ENCODE measurements at places on chromosomes 5 and 9.

DNA sequence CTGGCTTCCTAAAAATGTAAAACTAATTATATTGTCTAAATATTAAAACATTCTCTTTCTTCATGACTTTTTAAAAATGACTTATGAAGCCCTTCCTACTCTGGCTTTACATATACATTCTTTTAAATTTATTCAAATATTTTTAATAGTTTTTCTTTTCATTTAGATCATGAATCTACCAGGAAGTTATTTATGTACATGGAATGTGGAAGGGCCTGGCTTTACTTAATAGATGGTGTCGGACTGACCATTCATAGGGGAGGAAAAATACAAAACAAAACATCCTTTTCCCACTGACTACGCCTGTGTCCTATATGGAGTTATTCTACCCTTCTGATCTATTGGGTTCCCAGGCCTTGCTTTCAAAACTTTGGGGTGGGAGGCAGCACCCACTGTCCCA lies 129.8 kb downstream of the MACROH2A1 start:
- no peak for DNase-seq

- DNase-seq, result no peak
Measured at GRCh38 chr5:149188383-149188782, 47.1 kb downstream of the ABLIM3 start.

GRCh38 chr9:131630205-131630831 lies 85.0 kb downstream of the PRRT1B start:
- no peak for DNase-seq

DNA sequence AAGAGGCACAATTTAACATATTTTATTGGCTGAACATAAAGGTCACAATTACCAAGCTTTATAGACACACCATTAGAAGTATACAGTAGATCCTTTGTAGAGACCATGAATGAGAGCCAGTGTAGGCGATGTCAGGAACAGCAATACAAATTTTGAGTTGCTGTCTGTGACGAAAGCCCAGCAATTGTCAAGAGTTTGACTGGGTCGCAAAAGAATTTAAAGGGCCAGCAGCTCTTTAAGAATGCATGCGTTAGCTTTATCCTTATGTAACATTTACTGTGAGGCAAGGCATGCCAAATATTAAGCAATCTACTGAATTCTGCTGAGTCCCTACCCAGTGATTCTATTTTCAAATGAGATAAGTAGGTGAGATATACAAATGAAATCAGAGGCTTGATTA lies 236.9 kb downstream of the ARRDC3 start:
- DNase-seq, result no peak

DNA sequence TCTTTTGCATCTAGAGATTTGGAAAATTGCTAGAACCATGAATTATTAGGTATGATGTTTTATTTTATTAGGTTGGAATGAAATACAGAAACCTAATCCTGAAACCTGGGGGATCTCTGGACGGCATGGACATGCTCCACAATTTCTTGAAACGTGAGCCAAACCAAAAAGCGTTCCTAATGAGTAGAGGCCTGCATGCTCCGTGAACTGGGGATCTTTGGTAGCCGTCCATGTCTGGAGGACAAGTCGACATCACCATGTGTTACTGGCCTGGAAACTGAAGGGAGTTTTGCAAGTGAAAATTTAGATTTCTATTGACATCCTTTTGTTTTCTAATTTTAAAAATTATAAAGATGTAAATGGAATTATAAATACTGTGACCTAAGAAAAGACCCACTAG lies 100.7 kb downstream of the NLN start:
- no peak for DNase-seq

DNA sequence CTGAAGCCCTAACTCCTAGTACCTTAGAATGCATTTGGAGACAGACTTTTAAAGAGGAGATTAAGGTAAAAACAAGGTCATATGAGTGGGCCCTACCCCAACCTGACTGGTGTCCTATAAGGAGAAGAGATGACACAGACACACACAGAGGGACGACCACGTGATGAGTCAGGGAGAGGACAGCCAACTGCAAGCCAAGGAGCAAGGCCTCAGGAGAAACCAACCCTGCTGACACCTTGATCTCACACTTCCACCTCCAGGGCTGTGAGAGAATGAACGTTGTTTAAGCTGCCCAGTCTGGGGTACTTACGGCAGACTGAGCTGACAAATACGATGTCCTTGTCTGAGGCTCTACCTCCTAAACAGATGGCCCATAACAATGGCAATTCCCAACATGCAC lies 93.6 kb downstream of the ROR2 start:
- DNase-seq, result no peak

DNA sequence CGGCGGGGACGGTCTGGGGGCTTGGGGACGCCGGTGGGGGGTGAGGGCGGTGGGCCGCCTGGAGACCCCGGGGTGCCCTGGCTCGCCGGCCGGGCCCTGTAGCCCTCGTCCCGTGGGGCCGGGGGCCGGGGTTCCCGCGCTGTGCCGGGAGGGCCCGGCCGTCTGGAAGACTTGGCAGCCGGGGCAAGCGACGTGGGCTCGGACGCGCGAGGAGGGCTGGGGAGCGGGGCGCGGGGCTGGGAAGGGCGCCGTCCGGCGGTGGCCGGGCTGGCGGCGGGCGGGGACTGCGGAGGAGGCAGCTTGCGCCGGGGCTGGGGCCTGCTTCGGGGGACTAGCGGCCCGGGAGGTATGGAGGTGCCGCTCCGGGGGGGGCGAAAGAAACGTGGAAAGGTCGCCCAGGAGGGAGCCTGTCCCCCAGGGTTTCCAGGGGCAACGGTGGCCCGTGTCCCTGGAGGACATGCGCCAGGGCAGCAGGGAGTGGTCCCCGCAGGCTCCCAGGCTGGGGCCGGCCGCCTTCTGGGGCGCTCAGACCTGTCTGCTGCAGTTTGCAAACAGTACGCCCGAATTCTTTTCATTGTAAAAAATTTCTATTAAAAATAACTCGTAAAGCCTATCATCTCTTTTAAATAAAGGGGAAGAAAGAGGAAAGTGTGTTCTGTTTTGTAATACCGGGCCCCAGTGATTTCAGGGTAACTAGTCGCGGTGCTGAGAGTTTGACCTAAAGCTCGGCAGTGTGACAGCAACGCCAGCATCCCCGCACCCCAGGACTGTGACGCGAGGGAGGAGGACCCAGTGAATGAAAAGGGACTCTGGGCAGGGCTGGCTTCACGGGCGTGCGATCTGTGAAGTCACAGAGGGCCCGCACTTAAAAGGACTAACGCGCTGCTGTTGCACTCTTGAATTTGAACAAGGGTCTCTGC lies 752 bp upstream of the ANKH start:
- DNase-seq, result peak; percentile 58

DNA sequence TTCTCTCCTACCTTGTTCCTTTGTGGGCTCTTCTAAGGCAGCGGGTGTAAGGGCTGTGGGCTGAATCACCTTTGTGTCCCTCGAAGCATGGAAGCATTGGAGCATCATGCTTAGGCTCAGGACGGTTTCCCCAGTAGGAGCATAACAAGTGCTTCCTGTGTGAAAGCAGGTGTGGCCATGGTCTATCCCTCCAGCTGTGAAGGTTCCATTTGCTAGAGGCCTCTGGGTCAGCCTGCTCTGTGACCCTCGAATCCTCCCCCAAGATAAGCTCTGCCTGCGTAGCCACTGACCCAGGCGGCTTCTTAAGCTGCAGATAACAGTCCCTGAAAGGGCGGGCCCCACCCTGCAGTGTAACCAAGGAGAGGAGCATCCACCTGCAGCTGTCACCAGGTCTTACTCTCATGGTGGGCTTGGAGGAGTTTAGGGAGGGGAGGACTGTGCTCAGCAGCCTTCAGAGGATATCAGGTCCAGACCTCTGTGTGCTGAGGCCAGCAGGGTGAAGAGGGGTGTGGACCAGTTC lies 8.4 kb upstream of the NDST1 start:
- DNase-seq, result no peak

GRCh38 chr5:44329716-44330115 lies 59.5 kb downstream of the FGF10 start:
- no peak for DNase-seq

DNA sequence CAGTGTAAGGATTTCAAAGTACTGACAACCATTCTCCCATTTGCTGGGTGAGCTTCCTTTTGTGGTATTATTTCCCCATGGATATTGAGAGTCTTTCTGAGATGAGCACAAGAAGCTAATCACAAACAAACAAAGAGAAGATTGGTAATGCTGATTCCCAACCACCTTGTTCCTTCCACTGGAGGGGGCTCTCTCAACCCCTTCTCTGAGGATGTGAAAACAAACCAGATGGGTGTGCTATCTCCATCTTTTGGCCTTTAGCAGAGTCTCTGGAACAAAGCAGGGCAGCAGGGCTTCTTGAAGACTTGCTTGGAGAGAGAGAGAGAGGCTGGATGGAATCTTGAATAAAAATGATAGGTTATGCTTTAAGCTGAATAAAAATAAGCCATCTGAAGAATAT lies 576.7 kb upstream of the ZNF462 start:
- no peak for DNase-seq

Data from gastrocnemius medialis (tissue), 4 donors.